Type B pancreatic cell (in vitro differentiated cells): ENCODE measurements at places on chromosomes 16 and 17. TPM values are rescaled to one million over a fixed set of nuclear protein-coding genes. Genes with fewer than 3 reads are reported as not detected.
A peak's percentile ranks its signal among the peaks of the same experiment; 100 is the strongest.

DNA sequence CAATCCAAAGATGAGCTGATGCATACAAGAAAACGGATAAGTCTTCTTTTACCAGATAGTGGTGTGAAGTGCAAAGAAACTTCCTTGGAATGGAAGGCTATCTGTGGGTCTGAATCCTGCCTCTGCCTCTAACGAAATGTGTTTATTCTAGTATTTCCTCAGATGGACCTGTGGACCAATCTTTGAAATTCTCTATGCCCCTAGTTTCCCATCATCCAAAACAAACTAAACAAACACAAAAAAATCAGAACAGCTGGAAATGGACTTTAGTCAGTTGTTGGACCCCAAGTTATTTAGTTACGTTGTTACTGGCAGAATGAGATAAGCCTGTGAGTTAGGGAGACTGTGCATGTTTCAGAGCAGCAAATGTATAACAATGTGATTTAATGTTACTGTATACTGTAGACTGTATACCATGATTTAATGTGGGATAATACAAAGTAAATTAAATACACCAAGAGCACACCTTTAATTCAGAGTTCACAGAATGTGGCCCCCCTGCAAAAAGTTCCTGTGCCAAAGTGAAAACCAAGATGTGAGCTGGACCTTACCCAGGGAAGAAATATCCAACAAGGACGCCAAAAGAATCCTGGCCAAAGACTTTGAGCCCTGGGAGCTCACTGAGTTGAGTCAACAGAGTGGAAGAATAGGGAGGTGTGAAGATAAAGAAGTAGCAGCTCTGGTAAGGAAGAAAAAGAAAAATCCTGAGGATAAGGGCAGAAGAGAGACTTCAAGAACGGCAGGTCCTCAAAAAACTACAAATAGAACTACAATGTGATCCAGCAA, 255.2 kb downstream of the CNTNAP4 start:
- no peaks in the 10 kb centered on the region for H3K4me1 ChIP-seq
- H3K4me3 ChIP-seq, result no peak overlapping the region
- H3K36me3 ChIP-seq, result no peaks in the 10 kb centered on the region
- no peak for DNase-seq
- no peak overlapping the region for H3K27ac ChIP-seq

- H3K4me3 ChIP-seq, result no peak overlapping the region
- DNase-seq, result no peak
- peaks cover 7% of the 10 kb centered on the region for H3K27me3 ChIP-seq
- H3K4me1 ChIP-seq, result peaks cover 24% of the 10 kb centered on the region
- no peaks in the 10 kb centered on the region for H3K36me3 ChIP-seq
Observed at GRCh38 chr17:74222399-74222798, 9.0 kb downstream of the TTYH2 start.

DNA sequence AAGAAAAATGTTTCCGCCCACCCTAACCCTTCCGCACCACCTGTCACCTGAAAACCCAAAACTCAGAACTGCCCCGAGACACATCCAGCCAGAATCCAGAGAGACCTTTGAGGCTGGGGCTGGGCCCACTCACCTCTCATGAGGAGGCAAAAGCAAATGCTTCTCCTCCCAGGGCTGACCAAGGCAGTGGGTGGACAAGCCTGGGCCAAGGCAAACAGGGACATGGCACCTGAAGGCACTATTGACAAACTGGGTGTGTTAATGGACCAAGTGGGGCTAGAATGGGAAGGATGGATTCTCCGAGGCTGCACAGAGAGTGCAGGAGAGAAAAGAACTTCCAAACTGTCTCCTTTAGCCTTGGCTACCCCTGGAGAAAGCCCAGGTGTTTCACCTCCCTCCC, 54.4 kb downstream of the SOX9 start:
- peaks cover 12% of the 10 kb centered on the region for H3K27me3 ChIP-seq
- no peaks in the 10 kb centered on the region for H3K36me3 ChIP-seq
- H3K4me3 ChIP-seq, result no peak overlapping the region
- no peak for DNase-seq
- H3K27ac ChIP-seq, result no peak overlapping the region

- H3K27ac ChIP-seq, result no peak overlapping the region
- H3K4me1 ChIP-seq, result no peaks in the 10 kb centered on the region
- peaks cover 23% of the 10 kb centered on the region for H3K27me3 ChIP-seq
- no peaks in the 10 kb centered on the region for H3K36me3 ChIP-seq
- H3K4me3 ChIP-seq, result no peak overlapping the region
Observed at GRCh38 chr16:49049191-49049590, 232.4 kb downstream of the CBLN1 start.

DNA sequence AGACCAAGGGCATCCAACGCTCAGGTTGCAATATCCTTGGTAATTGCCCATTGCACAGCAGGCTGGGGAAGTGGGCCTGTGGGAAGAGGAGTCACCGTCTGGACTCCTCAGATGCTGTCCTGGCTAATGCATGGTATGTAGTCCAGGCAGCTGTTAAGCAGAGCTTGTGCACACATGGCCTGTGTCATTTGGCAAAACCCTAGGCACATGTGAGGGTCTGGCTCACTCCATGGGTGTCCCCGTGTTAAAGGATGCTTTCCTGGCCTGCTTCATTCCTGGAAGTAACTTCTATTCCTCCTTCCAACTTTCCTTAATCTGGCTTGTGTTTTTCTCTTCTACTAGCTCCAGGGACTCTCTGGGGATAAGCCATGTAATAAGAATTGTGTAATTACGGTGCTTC, 378.0 kb upstream of the CA10 start:
- H3K27me3 ChIP-seq, result peaks cover under 1% of the 10 kb centered on the region
- DNase-seq, result no peak
- H3K4me1 ChIP-seq, result peaks cover 4% of the 10 kb centered on the region
- H3K36me3 ChIP-seq, result no peaks in the 10 kb centered on the region
- no peak overlapping the region for H3K4me3 ChIP-seq

DNA sequence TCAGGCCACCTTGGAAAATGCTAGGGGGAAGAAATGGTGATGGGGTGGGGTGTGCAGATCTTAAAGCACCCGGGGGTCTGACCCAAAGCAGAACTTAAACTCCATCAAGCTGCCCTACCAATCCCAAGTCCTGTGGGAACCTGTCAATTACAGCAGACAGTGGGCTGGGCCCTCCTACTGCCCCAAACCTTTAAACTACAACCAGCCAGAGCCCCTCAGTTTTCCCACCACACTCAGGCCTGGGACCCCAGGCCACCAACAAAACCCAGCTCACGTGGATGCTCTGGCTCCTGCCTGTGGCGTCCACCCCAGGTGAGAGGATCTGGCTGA, 2.7 kb downstream of the MYO18A start:
- no peak for DNase-seq
- H3K4me3 ChIP-seq, result peak overlapping the region; percentile 85
- peaks cover 29% of the 10 kb centered on the region for H3K4me1 ChIP-seq
- peak overlapping the region; percentile 88 for H3K27ac ChIP-seq
- H3K36me3 ChIP-seq, result no peaks in the 10 kb centered on the region
- H3K27me3 ChIP-seq, result no peaks in the 10 kb centered on the region

DNA sequence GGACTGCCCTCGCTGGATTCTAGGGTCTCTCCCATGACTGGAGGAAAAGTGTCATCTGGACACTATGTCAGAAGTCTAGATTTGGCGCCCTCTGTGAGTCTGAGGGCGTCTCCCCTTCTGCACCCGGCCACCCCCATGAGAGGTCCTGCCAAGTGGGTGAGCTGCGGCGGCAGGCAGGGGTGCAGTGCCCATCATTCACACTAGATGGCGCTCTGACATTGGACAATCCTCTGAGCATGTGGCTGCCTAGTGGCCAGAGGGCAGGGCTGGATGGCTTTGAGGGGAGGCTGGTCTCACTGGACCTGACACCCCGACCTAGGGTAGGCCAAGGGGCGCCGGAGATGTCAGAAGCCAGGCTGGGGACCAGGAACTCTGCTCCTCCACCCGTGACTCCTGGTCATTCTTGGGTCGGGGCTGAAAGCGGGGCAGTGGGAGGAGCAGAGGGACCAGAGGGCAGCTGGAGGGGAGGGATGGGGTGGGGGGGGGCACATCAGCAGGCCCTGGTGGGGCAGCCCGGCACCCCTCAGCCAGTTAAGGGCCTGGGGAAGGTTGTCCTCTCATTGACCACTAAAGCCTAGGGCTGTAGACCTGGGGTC, 28.0 kb downstream of the MRM1 start:
- no peak overlapping the region for H3K27ac ChIP-seq
- peaks cover 18% of the 10 kb centered on the region for H3K4me1 ChIP-seq
- H3K36me3 ChIP-seq, result no peaks in the 10 kb centered on the region
- H3K27me3 ChIP-seq, result peaks cover 44% of the 10 kb centered on the region
- peak; percentile 86 for DNase-seq

GRCh38 chr17:76962858-76963257, 94.7 kb downstream of the MGAT5B start:
- no peak for DNase-seq
- no peak overlapping the region for H3K4me3 ChIP-seq

The CCDC200 gene
- total RNA-seq, result not detected in 2 replicates

The TRIM47 gene
- 1.9 and 3.1 TPM in 2 replicates for total RNA-seq

The AHSP gene
- not detected in 2 replicates for total RNA-seq

The ZNF423 gene
- total RNA-seq, result 6.1 and 72.6 TPM in 2 replicates

The LPCAT2 gene
- 18.9 and 38.6 TPM in 2 replicates for total RNA-seq

The STAT5A gene
- total RNA-seq, result 1.6 and 2.0 TPM in 2 replicates

The KRT31 gene
- 0.79 TPM in 1 of 2 replicates, not detected in the other for total RNA-seq

The TNFRSF17 gene
- total RNA-seq, result not detected in 2 replicates

The UBALD1 gene
- total RNA-seq, result 49.2 and 85.9 TPM in 2 replicates

The GCGR gene
- total RNA-seq, result 1.2 and 1.7 TPM in 2 replicates
